Fibroblast of skin of scalp (primary cell): ENCODE measurements at places on chromosomes 2 and 18.

DNA sequence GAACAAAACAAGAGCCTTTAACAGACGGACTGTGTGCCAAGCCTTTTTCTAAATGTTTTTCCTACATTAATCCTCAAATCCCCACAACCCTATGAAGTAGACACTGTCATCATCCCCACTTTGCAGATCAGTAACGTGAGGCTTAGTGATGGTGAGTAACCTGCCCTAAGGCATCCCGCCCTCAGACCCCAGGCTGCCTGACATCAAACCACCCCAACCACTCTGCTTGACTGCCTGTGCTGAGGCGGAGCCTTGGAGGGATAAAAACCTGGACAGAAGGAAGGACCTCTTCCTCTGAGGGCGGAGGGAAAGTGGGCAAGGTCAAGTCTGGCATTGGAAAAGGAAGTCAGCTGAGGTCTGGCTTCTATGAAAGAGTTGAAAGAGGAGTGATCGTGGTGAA is 104.6 kb downstream of the SP3 start:
- DNase-seq, result no peak

- no peak for DNase-seq
Observed at GRCh38 chr18:79604913-79605880, 74.4 kb upstream of the CTDP1 start.

- DNase-seq, result peak; percentile 73
Observed at GRCh38 chr2:223007531-223007930, 44.5 kb upstream of the KCNE4 start.

GRCh38 chr2:28390746-28391563 is 1.7 kb upstream of the FOSL2 start:
- DNase-seq, result peak; percentile 95

DNA sequence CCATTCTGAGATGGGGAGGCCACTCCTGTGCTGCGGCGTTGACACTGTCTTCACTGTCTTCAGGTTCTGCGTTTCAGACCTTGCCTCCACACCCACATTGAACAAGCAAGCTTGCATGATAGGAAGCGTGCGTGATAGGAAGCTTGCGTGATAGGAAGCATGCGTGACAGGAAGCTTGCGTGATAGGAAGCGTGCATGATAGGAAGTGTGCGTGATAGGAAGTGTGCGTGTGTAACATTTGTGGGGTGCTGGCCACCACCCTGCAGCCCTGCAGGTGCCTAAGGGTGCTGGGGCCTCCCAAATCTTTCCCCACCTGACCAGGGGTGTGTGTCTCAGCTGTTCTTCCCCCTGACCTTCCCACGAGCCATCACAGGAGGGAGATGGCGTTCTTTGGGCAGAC is 25.3 kb downstream of the TSHZ1 start:
- DNase-seq, result no peak

GRCh38 chr18:11689669-11690565 is 853 bp downstream of the GNAL start:
- DNase-seq, result peak; percentile 33

DNA sequence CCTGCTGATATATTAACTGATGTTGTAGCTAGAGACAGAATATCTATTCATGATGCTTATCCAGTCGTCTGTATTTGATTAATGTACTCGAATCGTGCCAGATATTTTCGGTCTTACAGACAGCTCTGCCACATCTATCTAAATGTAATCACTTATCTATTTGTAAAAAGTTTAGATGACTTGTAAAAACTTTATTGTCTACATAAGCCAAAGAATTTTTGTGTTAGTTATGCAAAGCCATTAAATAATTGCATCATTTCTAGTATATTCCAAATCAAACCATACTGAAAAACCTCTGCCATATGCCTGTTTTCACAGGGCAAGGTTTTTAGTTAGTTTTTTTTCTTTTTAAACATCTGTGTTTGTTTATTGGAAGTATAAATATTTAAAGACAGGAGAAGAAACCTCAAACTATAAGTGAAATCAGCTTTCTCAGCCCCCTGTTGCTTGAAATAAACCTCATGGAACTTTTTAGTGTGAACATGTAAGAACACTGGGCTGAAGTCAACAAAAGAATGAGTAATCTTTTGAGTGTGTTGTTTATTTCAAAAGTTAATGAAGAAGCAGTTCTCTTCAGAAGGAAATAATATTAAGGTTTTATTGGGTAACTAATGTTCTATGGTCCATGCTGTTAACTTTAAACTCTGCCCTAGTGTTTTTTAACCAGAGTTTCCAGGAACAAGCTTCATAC is 657.6 kb upstream of the SYT4 start:
- peak; percentile 70 for DNase-seq

DNA sequence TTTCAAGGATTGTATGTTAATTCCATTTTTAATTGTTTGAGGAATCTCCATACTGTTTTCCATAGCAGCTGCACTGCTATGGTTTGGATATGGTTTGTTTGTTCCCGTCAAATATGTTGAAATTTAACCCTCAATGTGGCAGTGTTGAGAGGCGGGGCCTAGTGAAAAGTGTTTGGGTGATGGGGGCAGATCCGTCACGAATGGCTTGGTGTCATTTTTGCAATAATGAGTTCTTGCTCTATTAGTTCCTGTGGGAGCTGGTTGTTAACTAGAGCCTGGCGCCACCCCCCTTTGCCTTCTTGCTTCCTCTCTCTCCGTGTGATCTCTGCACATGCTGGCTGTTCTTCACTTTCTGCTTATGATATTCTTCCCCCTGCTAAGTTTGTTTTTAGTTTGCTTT is 71.4 kb upstream of the LDLRAD4 start:
- peak; percentile 4 for DNase-seq

DNA sequence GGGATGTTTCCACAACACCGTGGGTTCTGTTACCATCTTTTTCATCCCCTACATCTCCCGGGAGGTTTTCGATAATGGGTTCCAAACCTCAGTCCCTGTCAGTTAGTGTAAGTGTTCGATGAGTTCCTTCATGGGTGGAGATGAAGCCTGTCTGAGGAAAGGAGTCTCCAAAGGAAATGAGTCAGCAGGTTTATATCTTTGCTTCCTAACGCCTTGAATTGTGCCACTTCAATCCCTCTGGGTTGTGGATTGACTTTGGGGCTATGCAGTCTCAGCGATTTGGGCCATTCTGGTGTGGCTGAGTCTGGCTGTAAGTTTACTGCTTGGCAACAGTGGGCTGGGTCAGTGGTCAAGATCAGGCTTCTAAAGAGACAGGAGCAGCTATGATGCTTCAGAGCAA is 1.2 kb downstream of the SERPINB5 start:
- DNase-seq, result peak; percentile 23

GRCh38 chr2:235390108-235390815 is 103.6 kb upstream of the AGAP1 start:
- no peak for DNase-seq

DNA sequence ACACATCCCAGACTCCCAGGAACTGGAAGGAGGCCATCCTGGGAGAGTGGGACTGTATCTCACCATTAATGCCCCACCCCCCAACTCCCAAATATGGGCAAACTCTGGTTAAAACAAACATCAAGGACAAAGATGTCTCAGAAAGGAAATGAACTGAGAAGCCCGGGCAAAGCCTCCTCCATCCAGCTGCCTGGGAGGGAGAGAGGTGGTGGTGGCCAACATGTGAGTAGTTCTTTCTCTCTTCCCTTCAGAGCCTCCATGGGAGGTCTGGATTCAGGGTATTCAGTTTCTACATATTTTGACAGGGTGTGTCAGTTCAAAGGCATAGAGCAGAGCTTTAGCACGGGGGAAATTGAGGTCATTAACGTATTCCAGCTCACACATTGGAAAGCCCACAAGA is 57.5 kb downstream of the CXCR4 start:
- DNase-seq, result peak; percentile 30

GRCh38 chr18:6521803-6522418 is 107.2 kb upstream of the L3MBTL4 start:
- peak; percentile 40 for DNase-seq

GRCh38 chr2:17012297-17012696 is 346.7 kb upstream of the CYRIA start:
- DNase-seq, result no peak

DNA sequence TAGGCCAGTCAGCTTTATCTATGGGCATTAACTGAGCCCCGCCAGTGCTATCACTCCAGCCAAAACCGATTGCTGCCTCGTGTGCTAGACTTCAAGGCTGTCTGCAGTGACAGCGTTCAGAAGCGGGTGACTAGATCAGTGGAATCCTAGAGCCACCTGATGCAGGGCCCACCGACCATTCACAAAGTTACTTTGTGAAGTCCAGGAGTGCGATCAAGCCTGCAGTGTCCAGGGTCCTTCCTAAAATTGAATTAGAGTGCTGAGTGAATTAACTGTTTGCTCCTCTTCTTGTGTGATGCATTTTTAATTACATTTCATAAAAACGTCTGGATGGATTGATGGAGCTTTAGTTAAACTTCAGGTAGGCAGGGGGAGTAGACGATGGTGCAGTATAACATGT is 13.9 kb downstream of the PCARE start:
- no peak for DNase-seq

DNA sequence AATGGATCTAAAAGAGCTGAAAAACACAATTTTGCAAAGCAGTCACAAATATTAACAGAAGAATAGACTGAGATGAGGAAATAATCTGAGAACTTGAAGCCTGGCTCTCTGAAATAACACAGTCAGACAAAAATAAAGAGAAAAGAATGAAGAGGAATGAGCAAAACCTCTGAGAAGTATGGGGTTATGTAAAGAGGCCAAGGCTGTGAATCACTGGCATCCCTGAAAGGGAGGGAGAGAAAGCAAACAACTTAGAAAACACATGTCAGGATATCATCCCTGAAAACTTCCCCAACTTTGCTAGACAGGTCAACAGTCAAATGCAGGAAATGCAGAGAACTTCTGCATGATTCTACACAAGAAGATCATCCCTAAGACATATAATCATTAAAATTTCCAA is 73.5 kb upstream of the LHCGR start:
- DNase-seq, result peak; percentile 80

DNA sequence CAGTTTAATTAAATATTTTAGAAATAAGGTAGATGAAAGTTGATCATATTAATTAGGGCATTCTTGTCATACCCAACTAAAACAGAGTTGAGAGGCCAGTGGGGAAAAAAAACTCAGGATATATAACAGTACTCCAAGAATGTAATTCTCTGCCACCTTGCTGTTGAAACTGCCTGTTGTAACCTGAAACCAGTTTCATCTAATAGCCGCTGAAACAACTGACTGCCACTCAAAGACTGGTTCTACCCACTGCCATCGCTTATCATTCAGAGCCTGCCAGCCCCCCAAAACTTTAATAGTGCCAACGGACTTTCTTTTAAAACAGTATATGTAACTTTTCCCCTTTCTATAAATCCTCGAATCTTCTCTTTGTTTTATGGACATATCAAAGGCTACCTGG is 37.7 kb upstream of the FSIP2 start:
- DNase-seq, result no peak

DNA sequence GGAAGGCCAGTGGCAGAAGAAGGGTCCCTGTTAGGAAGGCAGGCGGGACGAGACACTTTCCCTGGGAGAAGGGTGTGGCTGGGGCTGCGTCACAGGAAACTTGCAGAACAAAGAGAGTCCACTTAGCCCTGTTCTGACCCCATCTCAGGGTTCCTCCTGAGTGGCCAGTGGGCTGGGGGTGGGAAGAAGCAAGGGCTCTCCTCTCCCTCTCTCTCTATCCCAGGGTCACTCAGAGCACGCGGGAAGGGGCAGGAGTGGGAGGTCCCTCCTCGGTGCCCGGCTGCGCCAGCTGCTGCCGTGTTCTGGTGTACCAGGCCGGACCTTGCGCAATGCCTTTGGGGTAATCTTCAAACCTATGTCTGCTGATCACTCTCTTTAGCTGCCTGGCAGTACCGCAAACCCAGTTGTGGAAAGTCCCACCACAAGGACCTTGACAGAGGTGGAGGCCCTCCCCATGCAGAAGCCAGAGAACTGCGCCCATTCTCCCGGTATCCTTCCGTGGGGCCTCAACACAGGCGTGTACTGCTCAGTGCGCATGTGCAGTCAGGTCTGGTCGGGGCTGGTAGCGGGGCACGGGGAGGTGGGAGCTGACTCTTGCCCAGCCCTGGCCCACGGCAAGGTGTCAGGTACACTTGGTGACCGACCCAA is 47.8 kb upstream of the ST3GAL5 start:
- no peak for DNase-seq

DNA sequence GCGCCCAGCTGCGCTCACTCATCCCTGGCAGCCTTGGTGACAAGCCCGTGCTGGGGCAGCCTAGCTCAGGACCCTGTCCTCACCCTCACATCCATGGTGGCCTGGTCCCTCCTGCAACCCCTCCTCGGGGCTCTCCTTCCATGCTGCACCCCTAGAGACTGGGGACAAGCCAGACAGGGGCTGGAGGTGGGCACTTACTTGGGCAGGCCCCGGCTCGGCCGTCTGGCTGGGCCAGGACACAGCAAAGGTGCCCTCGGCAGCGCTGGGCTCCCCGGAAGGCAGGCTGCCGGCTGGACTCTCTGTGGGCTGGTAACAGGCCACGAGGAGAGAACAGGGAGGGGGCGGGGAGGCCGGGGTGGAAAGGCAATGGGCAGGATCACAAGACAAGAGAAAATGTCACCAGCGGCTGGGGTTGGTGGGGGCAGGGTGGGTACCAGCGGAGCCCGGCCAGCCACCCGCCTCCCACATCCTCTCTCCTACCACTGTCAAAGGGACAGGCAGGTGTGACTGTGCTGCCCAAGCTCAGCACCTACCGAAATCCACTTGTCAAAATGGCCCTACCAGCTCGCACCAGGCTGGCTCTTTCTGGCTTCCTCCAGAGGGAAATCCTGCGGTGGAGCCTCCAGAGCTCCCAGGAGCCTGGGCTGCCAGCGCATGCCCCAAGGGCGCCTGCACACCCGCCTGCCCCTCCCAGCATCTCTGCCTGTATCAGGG is 54.7 kb downstream of the BIN1 start:
- no peak for DNase-seq

GRCh38 chr2:10036095-10036884 is 7.1 kb upstream of the KLF11 start:
- peak; percentile 59 for DNase-seq

DNA sequence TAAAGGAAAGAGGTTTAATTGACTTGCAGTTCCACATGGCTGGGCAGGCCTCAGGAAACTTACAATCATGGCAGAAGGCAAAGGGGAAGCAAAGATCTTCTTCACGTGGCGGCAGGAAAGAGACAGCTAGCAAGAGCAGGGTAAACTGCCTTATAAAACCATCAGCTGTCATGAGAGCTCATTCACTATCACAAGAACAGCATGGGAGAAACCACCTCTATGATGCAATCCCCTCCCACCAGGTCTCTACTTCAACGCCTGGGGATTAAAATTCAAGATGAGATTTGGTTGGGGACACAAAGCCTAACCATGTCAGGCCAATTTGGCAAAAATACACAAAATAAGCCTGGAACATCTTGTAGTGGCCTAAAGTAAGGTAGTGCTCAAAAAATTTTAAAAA is 152.6 kb downstream of the COL6A3 start:
- DNase-seq, result no peak
